ENCODE measurements at places on chromosomes 11 and 22.

DNA sequence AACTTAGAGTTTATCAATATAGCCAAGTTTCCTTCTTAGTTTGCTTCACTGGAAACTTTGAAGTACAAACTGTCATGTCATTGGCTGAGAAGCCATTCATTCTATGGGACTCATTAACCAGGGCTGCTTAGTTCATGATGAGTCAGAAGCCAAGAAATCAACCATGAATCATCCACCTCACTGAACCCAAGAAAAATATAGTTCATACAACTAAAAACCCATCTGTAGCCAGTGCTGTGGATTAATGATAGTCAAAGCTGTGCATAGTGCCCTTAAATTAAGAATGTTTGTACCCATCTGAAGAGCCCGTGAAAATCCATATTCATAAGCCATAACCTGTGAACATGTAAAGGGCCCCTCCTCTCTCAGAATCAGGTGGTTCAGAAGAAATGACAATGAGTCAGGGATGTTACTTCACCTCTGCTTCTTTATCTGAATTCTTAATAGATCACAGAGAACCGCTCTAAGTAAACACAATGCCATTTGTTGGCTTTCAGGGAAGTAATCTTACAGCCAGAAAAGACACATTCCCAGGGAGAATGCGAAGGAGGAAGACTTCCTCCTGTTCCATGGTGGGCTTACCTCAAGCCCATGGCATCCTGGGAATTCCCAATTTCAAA lies 25.4 kb downstream of the MMP20 start:
- no peak for DNase-seq

- no peak for DNase-seq
Measured at GRCh38 chr11:76296731-76297542, 84.0 kb downstream of the THAP12 start.

DNA sequence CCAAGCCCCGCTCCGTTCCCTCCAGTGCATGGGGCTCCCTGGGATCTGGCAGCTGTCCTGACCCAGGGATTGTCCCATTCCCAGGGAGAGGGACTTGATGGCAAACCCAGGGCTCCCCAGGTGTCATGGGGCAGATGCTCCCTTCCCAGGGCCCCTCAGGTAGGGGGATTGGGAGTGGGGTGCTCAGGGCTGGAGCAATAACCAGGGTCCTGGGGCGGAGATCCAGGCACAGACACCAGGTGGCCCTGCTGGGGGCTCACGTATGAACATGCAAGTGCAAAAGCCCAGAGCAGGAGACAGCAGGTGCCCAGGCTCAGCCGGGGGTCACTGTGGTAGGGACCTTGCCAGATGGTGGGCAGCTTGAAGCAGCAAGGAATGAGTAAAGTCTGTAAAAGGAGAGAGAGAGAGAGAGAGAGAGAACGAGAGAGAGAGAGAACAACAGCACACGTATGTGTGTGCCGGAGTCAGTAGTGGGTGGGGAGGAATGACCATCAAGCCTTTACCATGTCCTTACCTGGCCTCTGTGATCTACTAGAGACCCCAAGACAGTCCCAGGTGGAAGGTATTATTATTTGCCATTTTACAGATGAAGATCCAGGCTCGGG lies 19.3 kb upstream of the MPPED1 start:
- DNase-seq: no peak

DNA sequence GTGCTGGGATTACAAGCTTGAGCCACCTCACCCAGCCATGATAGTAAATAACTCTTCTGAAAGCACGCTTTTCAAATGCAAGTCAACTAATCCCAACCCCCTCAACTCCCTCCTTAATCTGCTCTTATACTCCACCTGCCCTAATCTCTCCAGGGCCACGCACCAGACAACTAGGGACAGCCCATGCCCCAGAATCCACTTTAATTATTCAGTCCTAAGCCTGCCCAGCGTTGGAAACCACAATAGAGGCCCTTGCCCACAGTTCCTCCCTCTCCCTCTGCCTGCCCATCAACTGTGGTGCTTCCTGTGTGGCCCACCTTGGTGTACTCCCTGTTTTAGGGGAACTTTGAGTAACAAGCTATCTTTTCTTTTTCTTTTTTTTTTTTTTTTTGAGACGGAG lies 2.7 kb upstream of the VPREB3 start:
- DNase-seq: no peak

DNA sequence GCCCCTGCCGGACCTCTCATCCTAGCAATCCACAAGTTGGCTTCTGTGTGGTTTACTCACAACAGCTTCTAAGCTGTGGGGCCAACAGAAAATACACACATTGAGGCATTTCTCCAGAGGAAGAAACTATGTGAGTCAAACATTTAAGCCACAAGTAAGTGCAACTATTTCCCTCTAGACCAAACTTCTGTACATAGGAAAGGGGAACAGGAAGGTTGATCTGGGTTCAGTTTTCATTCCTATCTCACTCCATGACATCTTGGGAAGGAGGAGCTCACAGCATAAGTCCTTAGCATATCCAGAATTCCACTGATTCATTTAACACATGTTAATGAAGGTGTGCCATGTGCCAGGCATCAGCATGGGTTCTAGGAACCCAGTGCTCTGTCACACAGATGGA lies 72.8 kb upstream of the PICALM start:
- DNase-seq: no peak

DNA sequence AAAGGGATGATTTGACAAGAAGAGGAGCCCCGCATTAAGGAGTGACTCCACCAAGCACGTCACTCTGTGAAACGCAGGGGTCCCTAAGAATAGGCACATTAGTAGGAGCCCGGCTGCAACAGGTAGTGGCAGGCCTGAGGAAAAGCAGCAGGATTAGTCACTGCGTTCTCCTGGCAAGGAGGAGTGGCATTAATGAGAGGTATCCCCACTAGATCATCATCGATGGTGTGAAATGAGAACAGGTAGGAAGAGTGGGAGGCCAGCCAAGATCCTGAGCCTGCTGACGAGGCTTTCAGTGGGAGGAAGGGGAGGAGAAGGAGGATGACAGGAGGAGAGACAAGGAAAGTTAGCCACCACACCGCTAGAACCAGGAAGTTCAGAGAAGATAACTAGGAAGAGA lies 38.6 kb downstream of the NRXN2 start:
- no peak for DNase-seq

DNA sequence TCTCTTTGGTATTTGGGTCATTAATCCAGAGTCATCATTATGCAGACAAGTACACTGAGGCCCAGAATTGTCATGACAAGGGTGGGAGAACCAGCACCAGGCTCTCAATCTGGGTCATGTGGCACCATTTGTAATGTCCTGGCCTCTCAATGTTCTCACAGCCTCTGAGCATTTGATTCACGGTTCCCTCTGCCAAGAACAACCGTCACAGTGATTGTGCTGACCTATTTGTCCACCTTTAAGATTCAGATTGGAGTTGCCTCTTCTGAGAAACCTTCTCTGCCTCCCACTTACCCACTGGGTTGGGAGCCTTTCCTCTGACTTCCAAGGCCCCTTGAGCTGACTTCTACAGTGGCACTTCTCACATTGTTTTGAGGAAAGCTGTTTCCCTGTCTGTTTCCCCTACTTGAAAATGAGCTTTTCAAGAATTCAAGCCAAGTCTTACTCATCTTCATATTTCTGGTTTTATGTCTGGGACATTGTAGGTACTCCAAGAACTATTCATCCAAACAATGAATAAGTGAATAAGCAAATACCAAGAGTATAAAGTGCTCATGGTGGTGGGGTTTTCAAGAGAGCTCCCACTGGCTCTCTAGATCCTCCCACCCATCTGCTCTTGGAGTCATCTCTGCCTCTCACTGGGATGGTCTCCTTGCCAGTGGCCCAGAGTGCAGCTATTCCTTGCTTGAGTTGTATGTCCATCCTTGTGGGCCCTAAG lies 126.4 kb upstream of the E2F8 start:
- no peak for DNase-seq

DNA sequence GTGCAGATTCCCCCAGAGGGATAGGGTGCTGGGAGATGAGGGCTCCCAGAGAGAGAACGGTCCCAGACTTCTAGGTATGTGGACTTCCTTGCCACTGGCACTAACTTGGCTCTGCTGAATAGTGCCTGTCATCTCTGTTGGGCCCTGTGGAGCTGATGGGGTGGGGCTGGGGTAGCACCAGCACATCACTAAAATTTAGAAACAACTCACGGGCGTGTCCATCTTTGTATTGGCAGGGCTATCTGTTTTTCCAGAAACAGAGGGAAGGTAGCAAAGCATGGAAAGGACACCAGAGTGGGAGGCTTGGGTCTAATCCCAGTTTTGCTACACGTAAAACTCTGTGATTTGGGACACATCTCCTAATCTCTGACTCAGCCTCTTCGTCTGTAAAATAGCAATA lies 25.8 kb downstream of the SWAP70 start:
- DNase-seq: no peak

- DNase-seq: no peak
Measured at GRCh38 chr11:1933416-1934334, 13.5 kb upstream of the MRPL23 start.

DNA sequence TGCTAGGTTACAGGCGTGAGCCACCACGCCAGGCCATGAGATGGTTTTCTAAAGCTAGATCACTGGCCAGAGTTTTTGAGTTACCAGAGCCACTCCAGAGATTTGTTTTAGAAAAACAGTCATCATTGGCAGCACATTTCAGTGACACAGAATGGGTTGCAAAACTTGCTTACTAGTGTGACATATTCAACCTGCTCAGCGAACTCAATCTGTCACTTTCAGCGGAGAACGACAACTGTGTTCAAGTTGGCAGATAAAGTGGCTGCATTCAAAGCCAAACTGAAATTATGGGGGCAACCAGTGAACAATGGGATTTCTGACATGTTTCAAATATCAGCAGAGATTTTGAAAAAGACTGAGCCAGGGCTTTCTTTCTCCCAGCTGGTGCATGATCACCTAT lies 456.3 kb upstream of the ISX start:
- no peak for DNase-seq

DNA sequence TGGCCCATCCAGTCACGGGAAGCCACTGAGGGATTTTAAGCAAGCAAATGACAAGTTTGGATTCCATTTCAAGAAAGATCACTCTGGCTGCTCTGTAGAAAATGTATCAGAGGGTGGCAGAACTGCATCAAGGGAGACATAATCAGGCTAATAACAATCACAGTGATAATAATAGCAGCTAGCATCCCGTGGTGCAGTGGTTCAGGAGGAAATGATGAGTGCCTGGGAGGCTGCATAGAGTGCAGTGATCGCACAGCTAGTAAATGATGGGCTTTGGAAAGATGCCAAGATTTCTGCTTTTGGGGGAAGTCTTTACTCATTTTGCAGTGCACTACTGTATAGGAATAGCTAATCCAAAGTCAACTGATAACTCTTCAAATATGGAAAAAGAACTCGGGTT lies 35.8 kb downstream of the TNRC6B start:
- no peak for DNase-seq

DNA sequence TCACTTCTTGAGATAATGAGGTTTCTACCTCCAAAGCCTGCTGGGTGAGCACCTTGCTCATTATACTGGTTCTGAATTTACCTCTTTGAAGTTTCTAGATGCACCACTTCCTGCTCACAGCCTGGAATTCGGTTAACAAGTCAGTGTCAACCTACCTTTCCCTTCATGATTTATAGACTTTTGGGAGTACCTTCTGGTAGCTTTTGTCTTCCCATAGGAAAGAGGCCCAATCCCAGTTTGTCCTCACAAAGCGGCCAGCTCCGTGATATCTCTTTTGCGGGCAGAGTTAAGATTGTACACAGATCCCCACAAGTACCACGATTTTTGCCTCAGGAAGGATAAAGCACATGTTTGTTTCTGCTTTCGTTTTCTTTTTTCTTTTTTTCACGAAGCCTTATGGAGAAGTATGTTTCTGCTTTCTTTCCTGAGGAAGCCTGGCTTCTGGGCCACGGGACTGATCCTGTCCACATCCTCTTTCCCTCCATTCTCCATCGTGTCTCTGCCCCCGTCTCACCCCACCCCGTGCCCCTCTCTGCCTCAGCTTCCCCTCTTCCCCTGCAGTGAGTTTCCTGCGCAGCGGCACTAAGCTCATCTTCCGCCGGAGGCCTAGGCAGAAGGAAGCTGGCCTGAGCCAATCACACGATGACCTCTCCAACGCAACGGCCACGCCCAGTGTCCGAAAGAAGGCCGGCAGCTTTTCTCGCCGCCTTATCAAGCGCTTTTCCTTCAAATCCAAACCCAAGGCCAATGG lies 5.7 kb upstream of the HINFP start:
- DNase-seq: peak; percentile 18

DNA sequence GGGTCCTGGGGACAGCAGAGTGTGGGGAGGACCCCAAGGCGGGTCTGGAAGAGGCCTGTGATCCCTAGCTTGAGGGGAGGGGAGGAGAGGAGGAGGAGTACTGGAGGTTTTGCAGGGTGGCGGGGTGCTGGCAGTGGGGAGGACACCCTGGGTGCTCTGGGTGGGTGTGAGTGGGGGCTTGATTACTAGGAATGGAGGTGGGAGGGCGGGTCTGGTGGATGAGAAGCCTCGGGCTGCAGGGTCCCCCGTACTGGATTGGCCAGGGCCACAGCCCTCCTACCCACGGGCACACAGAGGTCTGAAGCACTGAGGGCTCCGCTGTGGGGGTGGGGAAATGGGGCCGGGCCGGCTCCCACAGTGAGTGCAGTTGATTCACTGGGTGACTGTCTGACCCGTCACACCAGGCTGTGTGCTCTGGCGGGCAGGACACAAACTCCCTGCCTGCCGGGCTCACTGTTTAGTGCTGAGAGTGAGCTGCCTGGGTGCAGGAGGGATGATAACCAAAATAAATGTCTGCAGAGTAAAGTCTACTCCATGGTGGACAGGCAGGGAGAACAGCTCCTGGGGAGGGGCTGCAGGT lies 114.2 kb downstream of the CACNA1I start:
- no peak for DNase-seq

- DNase-seq: peak; percentile 52
Measured at GRCh38 chr11:125995313-125995712, 49.5 kb downstream of the VSIG10L2 start.

- no peak for DNase-seq
Measured at GRCh38 chr11:110715541-110715940, 3.3 kb upstream of the ARHGAP20 start.

- no peak for DNase-seq
Measured at GRCh38 chr22:44050766-44051355, 26.8 kb downstream of the PARVB start.

DNA sequence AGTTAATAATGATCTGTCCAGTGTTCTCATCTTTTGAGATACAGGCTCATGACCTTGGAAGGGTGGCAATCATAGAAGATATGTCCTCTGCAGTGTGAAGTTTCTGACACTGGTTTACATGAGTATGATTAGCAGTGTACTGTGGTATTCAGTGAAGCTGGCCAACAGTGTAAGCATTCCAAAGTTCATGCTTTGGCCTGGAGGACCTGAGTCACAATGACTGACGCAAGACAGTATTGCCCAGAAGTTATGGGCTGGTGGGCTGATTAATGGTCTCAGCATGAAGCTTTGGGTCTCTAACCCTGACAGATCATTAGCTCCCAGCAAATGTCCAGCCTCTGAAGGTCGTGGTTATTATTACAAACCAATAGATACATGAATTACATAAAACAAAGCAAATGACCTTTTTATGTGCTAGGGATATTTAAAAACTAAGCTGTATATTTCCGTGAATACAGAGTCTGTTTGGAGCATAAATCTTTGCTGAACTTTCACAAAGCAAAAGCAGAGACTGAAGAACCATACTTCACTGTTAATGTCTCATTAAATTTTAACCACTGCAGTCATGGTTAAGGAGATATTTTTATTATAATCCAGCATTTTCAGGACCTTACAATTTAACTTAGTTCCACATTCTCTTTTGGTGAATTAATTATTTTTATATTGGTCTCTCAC lies 28.3 kb upstream of the USP47 start:
- DNase-seq: no peak

Data from stimulated activated CD4-positive, alpha-beta T cell treated with anti-CD3 and anti-CD28 coated beads, Interleukin-2, amount 100 ng/mL, for 48 hours (primary cell).